ENCODE measurements at places on chromosomes 1 and 21. TPM values are rescaled to one million over a fixed set of nuclear protein-coding genes. Genes with fewer than 3 reads are reported as not detected.

ADAMTS4 gene
- total RNA-seq: 4.2 TPM

FAM72C gene
- total RNA-seq: 4.2 TPM

CHRNB2 gene
- not detected for total RNA-seq

TRIM67 gene
- total RNA-seq: not detected

PPM1J gene
- 0.66 TPM for total RNA-seq

FABP3 gene
- 15.2 TPM for total RNA-seq

Data from placental pericyte (primary cell).